ENCODE measurements at places on chromosomes 5 and 9.

DNA sequence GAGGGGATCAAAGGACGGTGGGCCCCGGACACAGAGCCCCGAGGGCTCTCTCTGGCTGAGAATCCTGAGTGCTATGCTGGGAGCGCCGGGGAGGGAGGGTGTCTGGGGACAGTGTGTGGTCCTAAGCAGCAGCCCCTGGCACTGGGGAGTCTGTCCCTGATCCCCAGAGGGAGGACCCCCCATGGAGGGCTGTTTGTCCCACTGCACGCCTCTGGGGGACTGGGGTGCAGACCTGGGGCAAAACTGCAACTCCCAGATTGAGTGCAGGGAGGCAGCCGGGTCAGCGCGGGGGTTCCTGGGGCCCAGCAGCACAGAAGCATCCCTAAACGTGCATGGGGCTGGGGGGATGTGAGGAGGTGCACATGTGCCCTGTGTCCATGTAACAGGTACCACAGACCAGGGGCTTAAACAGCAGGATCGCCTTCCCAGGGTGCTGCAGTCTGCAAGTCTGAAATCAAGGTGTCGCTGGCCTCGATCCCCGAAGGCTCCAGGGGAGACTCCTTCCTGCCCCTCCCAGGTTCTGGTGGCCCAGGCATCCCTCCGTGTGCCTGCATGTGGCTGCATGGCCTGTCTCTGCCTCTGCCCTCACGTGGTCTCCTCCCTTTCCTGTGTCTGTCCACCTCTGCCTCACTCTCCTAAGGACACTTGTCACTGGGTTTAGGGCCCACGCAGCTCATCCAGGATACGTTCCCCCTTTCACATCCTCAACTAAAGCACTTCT lies 35.9 kb upstream of the IRX4 start:
- no peak for DNase-seq

GRCh38 chr9:1050125-1050895 lies at the start of gene DMRT2:
DMRT2 (plus strand) TSS chr9:1050357; CDS start chr9:1051614, 1,257 bp downstream.
- DNase-seq: no peak

DNA sequence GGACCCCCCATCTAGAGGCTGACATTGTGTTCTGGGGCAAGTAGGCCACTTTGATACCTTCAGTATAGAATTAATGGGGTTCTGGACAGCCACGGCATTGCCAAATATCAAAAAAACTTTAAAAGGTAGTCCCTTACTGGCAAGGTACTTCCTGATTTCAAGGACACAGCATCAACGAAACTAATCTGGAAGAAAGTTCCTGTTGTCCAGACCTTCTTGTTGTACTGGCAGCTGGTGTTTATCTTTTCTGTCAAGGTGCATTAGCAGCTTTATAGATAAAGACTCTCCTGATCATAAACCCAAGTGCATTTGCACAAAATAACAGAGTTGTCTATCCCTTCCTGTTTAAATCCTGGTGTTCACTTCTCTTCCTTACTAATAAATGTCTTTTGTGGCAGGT lies 23.7 kb upstream of the GOLGA1 start:
- DNase-seq: no peak

- no peak for DNase-seq
Measured at GRCh38 chr9:120845255-120845654, 2.5 kb upstream of the PSMD5 start.

GRCh38 chr5:7250004-7250403 lies 145.9 kb upstream of the ADCY2 start:
- DNase-seq: no peak

DNA sequence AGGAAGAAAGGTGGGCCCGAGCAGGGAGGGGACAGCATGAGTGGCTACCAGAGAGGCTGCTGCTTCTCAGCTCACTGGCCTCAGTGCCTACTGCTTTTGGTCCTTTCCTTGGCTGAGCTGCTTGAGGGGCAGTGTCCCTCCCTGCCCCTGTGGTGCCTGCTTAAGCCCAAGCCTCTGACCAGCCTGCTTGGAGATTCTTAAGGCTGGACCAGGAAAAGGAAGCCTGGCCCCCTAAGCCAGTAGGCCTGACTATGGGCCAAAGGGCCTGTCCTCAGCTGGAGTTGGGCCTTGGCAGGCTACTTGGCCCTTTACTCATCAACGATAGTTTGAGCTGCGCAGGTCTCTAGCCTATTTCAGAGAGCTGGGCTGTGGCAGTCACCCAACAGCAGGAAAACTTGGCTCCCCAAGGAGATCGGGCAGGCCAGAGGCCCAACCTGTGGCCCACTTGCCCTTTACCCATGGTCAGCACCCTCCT lies 24.9 kb downstream of the TCF7 start:
- DNase-seq: no peak

DNA sequence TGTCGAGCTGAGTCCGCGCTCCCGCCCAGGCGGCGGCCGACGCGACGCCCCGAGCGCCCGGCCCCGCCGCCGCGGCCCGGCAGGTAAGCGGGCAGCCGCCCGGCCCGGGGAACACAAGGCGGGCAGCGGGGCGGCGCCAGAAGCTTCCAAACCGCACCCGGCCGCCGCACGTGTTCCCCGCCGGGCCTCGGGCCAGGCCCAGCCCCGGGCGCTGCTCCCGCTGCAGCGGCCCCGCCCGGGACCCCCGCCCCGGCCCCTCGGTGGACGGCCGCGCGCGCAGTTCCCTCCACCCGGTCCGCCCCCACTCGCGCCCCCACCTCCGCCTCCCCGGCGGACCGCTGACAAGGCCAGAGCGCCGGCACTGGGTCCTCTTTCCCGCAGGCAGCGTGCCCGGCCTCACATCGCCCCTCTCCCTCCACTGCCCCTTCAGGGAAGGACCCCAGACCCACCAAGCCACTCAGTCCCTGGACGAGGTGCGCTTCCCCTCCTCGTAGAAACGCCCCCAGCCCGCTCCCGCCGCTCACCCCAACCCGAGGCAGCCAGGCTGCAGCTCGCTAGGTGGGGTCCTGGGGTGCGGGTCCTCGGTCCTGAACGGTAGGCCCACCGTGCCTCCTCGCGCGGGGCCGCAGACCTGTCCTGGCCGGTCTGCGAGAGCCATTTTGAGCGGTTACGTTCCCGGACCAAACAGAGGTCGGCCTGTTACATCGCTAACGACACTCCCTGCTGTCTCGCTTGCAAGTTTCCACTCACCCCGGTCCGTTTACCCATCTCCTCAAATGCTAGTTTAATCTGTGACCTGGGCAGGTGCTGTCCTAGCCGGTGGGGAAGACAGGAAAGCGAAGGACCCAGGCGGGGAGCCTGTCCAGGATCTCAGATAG lies 475 bp downstream of the WDR5 start:
- DNase-seq: no peak

- DNase-seq: no peak
Measured at GRCh38 chr9:133278161-133279114, 3.4 kb upstream of the ABO start.

DNA sequence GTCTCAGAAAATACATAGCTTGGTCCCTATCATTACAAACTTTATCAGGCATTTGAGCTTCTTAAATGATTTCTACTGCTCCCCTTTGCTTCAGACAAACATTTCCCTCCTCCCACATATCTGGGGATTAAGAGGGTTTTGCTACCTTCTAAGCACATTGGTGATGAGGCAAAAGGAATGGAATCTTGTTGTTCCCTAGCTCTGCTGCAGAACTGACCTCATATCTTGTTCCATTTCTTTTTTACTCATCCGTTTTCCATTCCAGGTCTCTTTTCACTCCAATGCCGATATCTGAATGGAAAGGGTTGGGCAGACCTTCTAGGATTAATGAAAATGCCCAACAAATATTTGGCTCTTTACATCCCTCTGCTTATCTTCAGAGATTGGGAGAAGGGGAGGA lies 444.6 kb downstream of the ZNF608 start:
- no peak for DNase-seq

Measured in cortex of kidney (tissue), 1 donor.